Effector memory CD4-positive, alpha-beta T cell (primary cell): ENCODE measurements at places on chromosomes 5 and 9.

- no peak for DNase-seq
Observed at GRCh38 chr9:84303061-84303460, 37.5 kb downstream of the SLC28A3 start.

GRCh38 chr5:138282920-138283742 is 8.7 kb upstream of the GFRA3 start:
- no peak for DNase-seq

- DNase-seq: no peak
Observed at GRCh38 chr5:143707806-143708205, 104.2 kb upstream of the HMHB1 start.

GRCh38 chr5:37825334-37825915 is 14.4 kb downstream of the GDNF start:
- DNase-seq: no peak

GRCh38 chr5:141949511-141949910 is 8.5 kb downstream of the PCDH12 start:
- no peak for DNase-seq

GRCh38 chr9:28190981-28191380 is 617.7 kb upstream of the C9orf72 start:
- DNase-seq: no peak

- DNase-seq: no peak
Observed at GRCh38 chr5:101080462-101081240, 177.6 kb upstream of the ST8SIA4 start.

- DNase-seq: no peak
Observed at GRCh38 chr5:143359869-143360268, 43.6 kb downstream of the NR3C1 start.

DNA sequence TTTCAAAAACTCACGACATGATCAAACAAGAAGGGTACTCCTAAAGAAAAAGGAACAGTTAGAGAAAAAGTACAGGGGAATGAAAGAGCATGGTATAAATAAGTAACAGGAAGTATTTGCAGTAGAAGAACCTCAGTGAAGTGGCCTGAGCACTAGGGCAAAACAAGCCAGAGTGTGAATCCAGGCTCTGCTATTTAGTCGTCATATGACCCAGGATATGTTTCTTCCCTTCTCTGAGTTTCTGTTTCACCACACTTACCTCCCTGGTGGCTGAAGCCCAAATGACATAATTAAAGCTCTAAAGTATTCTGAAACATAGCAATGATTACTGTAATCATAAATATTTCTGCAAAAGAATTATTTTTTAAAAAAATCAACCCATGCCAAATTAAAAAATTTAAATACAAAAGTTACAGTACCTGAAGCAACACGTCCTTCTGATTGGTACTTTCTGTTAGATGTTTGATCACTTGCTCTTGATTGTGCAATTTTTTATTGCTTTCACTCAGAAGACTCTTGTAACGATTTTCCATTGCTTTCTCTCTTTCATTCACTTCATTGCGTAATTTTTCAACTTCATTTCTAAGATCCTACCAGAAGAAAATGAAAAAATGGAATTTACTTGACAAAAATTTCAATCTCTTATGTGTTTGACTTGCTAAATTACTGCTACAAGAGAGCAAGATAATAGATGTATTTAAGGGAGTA is 88.9 kb downstream of the CDK5RAP2 start:
- no peak for DNase-seq

DNA sequence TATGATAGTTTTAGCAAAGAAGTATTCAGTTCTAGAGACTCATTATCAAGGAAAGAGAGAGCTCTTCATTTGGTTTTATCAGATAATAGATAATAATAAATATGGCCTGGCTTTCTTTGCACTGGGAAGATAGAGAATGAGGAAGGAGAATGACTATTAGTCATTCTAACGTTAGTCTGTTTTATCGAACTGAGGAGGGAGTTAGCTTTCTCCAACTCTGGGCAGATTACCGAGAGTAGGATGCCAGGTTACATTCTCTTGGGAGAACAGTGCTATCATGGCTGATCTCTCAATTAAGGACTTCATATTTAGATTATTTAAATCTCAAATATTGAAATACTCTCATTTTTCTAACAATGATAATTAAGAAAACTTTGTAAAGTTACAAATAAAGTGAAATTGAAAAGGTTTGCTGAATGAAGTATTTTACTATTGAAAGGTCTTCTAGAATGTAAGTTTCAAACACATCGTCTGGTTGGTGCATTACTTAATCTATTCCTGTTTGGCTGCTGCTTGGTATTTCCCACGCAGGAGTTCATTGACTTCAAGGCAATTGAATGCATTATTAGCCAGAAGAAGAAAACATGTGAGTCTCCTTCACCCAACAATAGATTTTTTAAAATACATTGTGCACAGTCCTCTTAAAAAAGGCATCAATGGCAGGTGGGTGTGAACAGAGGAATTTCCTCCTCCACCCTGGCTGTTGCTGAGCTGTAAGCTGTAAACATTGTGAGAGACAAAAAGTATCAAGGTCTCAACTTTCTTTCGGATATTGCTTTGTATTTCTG is 140.8 kb downstream of the C9orf152 start:
- no peak for DNase-seq

DNA sequence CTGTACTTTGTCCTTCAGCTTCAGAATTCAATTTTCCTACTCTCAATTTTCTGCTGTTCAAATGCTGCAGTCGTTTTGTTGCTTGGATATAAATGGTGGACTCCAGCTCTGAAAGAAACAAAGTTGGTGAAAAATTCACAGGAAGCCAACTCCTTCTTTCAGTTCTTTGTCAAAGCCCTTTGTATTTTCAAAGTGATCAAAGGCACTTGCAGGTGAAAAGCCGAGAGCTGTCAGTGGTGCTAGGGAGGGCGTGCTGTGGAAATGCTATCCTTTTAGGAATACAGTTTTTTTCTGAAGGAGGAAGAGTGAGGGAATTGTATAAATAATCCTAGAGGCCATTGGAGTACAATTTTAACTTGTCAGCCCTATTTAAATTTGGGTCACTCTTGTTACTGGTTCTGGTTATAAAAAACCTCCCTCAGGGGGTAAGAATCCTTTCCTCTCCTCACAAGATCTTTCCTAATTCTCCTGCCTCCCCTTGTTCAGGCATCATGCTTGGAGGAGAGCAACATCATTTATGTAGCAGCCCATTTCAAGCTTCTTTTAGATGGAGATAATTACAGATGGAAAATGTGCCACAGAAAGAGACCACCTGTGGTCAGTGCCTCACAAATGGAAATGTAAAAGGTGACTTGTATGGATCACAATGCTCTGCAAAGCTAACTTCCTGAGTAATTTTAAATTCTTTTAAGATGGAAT is 62.5 kb upstream of the GHR start:
- no peak for DNase-seq

DNA sequence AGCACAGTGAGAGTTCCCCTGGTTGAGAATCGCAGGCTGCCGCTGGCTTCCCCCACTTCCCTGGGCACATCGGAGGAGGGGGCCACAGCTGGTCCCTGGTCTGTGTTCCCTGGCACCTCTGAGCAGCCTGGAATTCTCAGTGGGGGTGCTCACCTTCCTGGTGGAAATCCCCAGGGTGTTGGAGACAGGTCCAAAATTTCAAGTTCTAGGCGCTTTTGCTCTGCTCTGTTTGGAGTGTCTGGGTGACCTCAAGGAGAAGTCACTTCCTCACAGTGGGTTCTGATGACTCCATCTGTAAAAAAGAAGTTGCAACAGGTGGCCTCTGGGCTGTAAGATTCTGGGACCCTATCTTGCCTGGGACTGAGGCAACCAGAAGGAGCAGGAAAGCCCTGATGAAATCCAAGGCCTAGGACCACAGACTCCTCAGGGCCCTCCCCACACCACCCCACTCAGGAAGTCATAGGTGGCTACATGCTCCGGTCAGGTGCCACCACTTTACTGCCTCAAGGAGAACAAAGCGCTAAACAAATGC is at the start of gene TRAF1:
TRAF1 (minus strand) TSS at position 400 of the 532 bp plus-strand sequence. CDS start 721 bp downstream, outside the sequence.
- DNase-seq: no peak

DNA sequence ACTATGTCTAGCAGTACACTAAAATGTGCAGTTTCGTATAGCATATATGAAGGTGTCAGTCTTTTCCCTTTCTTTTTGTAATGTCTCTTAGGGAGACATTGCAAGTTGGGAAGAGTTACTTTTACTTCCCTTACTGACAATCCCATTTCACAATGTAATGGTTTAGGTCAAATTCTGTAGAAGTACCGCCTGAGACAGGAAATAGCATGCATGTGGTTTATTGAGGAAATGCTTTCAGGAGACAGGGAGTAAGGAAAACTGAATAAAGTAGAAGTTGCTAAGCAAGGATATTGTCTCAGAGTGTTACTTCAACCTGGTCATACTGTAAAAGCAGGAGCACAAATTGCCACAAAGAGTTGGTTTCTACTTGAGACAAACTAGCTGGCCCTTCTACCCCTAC is 32.1 kb upstream of the MSANTD3 start:
- DNase-seq: no peak

GRCh38 chr5:1797103-1797800 is 2.4 kb downstream of the MRPL36 start:
- no peak for DNase-seq

- no peak for DNase-seq
Observed at GRCh38 chr5:93675460-93676450, 65.6 kb downstream of the POU5F2 start.

- no peak for DNase-seq
Observed at GRCh38 chr5:169723103-169723831, 86.2 kb downstream of the DOCK2 start.
